Activated CD4-positive, alpha-beta memory T cell treated with anti-CD3 and anti-CD28 coated beads for 36 hours (primary cell): ENCODE measurements at places on chromosomes 11 and 22.

DNA sequence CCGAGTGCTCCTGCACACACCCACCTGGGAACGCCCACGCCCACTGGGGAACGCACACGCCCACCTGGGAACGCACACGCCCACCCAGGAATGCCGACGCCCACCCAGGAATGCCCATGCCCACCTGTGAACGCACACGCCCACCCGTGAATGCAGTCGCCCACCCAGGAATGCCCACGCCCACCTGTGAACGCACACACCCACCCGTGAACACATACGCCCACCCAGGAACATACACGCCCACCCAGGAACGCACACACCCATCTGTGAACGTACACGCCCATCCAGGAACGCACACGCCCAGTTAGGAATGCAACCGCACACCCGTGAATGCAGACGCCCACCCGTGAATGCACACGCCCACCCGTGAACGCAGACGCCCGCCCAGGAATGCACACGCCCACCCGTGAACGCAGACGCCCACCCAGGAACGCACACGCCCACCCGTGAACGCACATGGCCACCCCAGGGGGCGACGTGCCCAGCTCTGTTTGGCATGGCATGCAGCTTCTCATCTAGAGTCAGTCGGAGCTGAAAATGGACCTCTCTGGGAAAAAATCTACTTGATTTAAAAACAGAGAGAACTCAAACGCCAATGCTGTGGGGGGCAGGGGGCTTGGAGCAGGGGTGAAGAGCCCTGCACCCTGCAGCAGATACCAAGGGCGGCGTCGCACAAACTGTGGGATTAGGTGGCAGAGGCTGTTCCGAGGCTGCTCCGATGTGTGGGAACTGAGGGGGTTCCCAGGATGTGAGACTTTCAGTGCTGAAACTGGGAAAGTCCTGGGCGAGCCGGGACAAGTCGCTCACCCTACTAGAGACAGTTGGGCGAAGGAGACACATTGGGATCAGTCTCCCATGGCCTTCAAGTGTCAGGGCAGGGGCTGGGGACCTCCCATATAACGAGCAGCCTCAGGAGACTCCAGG, 83.3 kb downstream of the MYEOV start:
- no peak overlapping the region for H3K27ac ChIP-seq
- H3K27me3 ChIP-seq, result no peaks in the 10 kb centered on the region
- no peaks in the 10 kb centered on the region for H3K36me3 ChIP-seq
- no peaks in the 10 kb centered on the region for H3K4me1 ChIP-seq

GRCh38 chr11:19191530-19192169, 10.1 kb downstream of the CSRP3 start:
- H3K4me3 ChIP-seq, result no peak overlapping the region
- H3K4me1 ChIP-seq, result no peaks in the 10 kb centered on the region
- H3K27ac ChIP-seq, result no peak overlapping the region
- no peak for DNase-seq
- no peaks in the 10 kb centered on the region for H3K27me3 ChIP-seq

GRCh38 chr11:72958791-72959190, 144.6 kb downstream of the ATG16L2 start:
- peaks cover 9% of the 10 kb centered on the region for H3K36me3 ChIP-seq
- H3K27me3 ChIP-seq, result no peaks in the 10 kb centered on the region
- peaks cover 9% of the 10 kb centered on the region for H3K4me1 ChIP-seq
- no peak overlapping the region for H3K27ac ChIP-seq

DNA sequence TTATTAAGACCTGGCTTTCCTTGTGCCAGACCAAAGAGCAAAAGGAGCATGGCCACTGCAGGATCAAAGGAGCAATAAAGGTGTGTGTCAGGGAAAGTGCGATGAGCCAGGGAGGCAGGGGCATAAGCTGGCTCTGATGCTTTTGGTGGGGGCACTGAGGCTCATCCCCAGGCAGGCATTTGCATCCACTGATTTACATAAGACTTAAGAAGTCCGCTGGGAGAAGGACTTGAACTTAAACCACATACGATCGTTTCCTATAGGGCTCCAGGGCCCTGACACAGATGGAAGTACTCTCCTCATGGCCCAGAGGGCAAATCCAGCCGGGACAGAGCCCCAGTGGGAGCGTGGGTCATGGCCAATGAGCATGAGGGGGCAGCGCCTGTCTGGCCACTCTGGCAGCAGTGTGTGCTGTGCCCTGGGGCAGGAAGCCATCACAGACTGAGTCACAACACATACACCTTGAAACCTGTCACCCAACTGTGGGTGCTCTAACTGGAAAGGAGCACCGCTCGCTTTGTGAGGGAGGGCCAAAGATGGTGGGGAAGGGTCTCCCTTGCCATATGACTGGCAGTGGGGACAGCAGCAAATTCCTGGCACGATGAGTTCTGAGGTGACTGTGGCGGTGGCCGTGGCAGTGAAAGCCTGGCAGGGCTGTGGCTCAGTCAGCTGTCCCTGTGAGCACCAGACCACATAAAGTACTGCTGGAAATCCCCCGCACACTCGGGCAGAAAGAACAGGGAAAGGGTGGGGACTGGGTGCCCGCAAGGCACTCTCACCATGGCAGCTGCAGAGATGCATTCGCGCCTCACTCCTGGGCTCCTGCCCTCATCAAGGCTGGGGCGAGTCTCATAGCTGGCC, 79.4 kb upstream of the LMO1 start:
- H3K36me3 ChIP-seq, result no peaks in the 10 kb centered on the region
- H3K4me1 ChIP-seq, result peaks cover 4% of the 10 kb centered on the region
- no peak overlapping the region for H3K4me3 ChIP-seq
- H3K27me3 ChIP-seq, result peaks cover 5% of the 10 kb centered on the region

DNA sequence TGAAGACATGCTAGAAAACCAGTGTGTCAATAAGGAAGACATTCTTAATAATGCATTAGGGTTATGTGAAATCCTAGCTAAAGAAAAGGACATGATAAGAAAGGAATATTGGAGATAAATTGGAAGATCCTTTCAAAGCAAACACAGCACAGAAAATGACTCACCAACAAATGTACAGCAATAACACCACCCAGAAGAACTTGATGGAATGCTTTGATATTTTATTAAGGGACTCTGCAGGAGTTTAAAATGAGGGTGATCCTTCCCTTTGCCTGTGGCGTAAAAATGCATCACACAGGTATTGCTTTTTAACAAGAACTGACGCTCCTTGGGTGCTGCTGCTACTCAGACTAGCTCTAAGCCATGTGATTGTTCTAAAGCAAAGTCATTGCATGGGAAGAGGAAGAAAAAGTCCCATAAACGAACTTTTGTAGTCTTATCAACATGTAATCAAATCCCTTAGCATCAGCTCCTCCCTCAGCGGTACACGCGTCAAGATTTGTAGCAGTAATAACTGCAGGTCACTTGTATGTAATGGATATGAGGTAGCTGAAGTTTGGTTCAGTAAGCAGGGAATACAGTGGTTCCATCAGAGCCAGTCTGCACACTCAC, 48.4 kb upstream of the EED start:
- no peak overlapping the region for H3K27ac ChIP-seq
- peaks cover 29% of the 10 kb centered on the region for H3K4me1 ChIP-seq
- peaks cover 6% of the 10 kb centered on the region for H3K27me3 ChIP-seq
- no peak overlapping the region for H3K4me3 ChIP-seq

- no peak overlapping the region for H3K27ac ChIP-seq
- peaks cover 1% of the 10 kb centered on the region for H3K36me3 ChIP-seq
- no peak overlapping the region for H3K4me3 ChIP-seq
- DNase-seq, result no peak
- no peaks in the 10 kb centered on the region for H3K27me3 ChIP-seq
These were observed 47.2 kb downstream of the TP53I11 start for GRCh38 chr11:44903518-44903917.

- H3K36me3 ChIP-seq, result no peaks in the 10 kb centered on the region
- H3K27me3 ChIP-seq, result no peaks in the 10 kb centered on the region
- peaks cover 40% of the 10 kb centered on the region for H3K4me1 ChIP-seq
- peak; percentile 49 for DNase-seq
- no peak overlapping the region for H3K27ac ChIP-seq
These were observed 541 bp downstream of the MICAL2 start for GRCh38 chr11:12110714-12111548.

DNA sequence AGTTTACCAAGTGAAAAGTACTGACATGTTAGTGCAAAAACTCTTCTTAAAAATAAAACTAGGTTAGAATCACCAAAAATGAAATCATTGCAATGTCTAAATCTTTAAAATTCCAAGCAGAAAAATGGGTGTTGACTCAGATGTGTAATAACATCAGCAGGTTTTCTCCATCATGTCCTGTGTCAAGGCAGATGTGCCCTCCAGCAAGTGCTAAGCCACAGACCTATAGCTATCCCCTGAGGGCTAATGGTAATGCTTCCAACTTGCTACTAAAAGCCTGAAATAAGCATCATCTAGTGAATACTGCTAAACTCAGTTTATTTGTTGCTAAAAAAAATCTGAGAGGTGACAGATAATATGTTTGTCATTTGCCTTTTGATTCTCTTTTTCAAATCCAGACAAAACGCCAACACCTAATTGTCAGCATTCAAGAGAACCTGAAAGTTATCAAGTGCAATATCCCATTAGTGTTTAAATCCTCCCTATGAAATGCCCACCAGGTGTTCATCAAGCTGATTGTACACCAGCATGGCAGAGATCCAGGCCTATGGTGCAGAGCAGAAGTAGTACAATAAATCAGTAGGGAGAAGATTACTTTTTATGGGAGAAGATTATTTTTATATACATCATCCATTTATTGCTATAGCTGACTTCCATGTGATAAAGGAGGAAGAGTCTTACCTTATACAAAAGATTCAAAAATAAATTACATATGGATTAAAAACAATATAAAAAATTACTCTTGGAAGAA, 55.1 kb upstream of the SYT9 start:
- H3K36me3 ChIP-seq, result no peaks in the 10 kb centered on the region
- no peak overlapping the region for H3K27ac ChIP-seq
- no peaks in the 10 kb centered on the region for H3K4me1 ChIP-seq
- H3K27me3 ChIP-seq, result peaks cover 3% of the 10 kb centered on the region
- H3K4me3 ChIP-seq, result no peak overlapping the region

GRCh38 chr11:82610671-82611070, 123.0 kb downstream of the FAM181B start:
- no peaks in the 10 kb centered on the region for H3K4me1 ChIP-seq
- H3K4me3 ChIP-seq, result no peak overlapping the region

DNA sequence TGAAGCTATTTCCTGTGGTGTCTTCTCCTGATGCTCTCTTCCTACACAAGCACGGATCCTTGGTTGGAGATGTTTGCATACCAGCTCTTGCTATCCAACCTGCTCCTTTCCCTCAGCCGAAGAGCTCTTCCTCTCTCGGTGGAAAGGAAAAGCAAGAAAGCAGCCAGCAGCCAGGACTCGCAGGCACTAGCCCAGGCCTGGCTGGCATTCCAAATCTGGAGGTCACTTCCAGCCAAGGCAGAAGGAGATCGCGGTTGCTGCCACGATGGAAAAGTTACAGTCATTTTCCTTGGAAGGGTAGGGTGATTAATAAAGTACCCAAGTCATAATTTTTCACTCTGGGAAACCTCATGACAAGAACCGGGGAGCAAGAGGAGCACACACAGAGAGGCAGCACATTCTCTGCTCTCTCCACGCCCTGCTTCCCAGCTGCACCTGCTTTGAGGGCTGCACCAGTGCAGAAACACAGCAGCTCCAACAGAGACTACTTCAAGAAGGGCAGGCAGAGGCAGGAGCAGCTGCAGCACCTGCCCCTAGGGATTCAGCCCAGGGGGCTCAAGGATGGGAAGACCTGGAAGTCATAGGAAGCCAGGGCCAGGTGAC, 399.3 kb downstream of the CADM1 start:
- H3K4me1 ChIP-seq, result no peaks in the 10 kb centered on the region
- no peak for DNase-seq
- no peak overlapping the region for H3K4me3 ChIP-seq
- no peaks in the 10 kb centered on the region for H3K27me3 ChIP-seq
- no peak overlapping the region for H3K27ac ChIP-seq
- no peaks in the 10 kb centered on the region for H3K36me3 ChIP-seq

- H3K4me1 ChIP-seq, result no peaks in the 10 kb centered on the region
- no peak for DNase-seq
- H3K27ac ChIP-seq, result no peak overlapping the region
- H3K4me3 ChIP-seq, result no peak overlapping the region
- no peaks in the 10 kb centered on the region for H3K27me3 ChIP-seq
- H3K36me3 ChIP-seq, result peaks cover 3% of the 10 kb centered on the region
These were observed 36.1 kb downstream of the GNB1L start for GRCh38 chr22:19818324-19819207.

GRCh38 chr22:45632791-45633515, 38.7 kb upstream of the ATXN10 start:
- no peak for DNase-seq
- peaks cover 33% of the 10 kb centered on the region for H3K27me3 ChIP-seq
- no peak overlapping the region for H3K4me3 ChIP-seq
- no peak overlapping the region for H3K27ac ChIP-seq
- H3K36me3 ChIP-seq, result no peaks in the 10 kb centered on the region

GRCh38 chr11:95065336-95065735, 1.4 kb upstream of the SRSF8 start:
- no peak overlapping the region for H3K4me3 ChIP-seq
- H3K27ac ChIP-seq, result no peak overlapping the region
- H3K36me3 ChIP-seq, result peaks cover 10% of the 10 kb centered on the region
- H3K4me1 ChIP-seq, result peaks cover 12% of the 10 kb centered on the region
- no peak for DNase-seq

GRCh38 chr11:66004186-66004585, 1.9 kb downstream of the BANF1 start:
- H3K36me3 ChIP-seq, result peaks cover 28% of the 10 kb centered on the region
- H3K4me3 ChIP-seq, result peak overlapping the region; percentile 51
- H3K27ac ChIP-seq, result peak overlapping the region; percentile 49
- peaks cover 32% of the 10 kb centered on the region for H3K4me1 ChIP-seq

DNA sequence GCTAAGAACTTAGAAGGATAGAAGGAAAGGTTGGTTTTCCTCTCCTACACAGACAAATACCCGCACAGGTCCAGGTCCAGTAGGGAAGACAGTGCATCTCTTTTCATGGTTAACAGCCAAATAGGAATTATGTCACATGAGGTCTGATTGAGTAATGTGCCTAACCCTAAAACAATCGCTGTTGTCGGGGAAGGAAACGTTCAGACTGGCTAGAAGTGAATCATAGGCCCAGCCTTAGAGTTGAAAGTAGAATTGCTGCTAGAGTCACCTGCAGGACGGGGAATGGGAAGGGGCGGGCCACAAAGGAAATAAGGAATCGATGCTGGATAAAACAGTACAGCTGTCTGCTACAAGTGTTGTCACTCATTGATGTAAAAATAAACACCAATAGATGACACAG, 12.4 kb upstream of the HTATIP2 start:
- no peaks in the 10 kb centered on the region for H3K36me3 ChIP-seq
- no peak for DNase-seq
- H3K4me1 ChIP-seq, result peaks cover 6% of the 10 kb centered on the region
- H3K27ac ChIP-seq, result no peak overlapping the region

DNA sequence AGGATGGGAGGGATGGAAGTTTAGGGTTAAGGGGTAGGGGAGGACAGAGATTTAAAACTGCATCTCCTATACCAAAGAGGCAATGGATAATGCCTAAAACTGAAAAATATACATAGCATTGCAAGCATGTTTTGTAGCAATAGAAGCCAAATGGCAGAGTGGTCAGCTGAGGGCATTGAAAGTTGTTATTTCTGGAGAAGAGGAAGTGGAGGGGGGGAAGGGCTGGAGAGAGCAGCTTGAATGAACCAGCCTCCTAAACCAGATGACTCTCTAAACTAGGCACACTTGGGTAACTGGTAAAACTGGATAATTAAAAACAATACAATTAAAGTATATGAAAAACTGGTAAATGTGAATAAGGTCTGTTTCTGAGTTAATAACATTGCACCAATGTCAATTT, 70.3 kb upstream of the TP53I11 start:
- H3K27me3 ChIP-seq, result peaks cover 8% of the 10 kb centered on the region
- no peak overlapping the region for H3K27ac ChIP-seq
- no peak overlapping the region for H3K4me3 ChIP-seq
- no peak for DNase-seq
- peaks cover 8% of the 10 kb centered on the region for H3K4me1 ChIP-seq

GRCh38 chr11:36010010-36010740, 66.3 kb downstream of the LDLRAD3 start:
- no peak overlapping the region for H3K4me3 ChIP-seq
- no peaks in the 10 kb centered on the region for H3K4me1 ChIP-seq
- no peaks in the 10 kb centered on the region for H3K36me3 ChIP-seq
- no peak for DNase-seq
